ENCODE measurements at places on chromosomes 1 and 21.

- DNase-seq = no peak
These were observed 102.1 kb downstream of the RUNX1 start for GRCh38 chr21:34946916-34947534.

GRCh38 chr1:21308847-21309652 lies 18.8 kb upstream of the ECE1 start:
- DNase-seq = no peak

- no peak for DNase-seq
These were observed 8.1 kb upstream of the RNF187 start for GRCh38 chr1:228478912-228479711.

DNA sequence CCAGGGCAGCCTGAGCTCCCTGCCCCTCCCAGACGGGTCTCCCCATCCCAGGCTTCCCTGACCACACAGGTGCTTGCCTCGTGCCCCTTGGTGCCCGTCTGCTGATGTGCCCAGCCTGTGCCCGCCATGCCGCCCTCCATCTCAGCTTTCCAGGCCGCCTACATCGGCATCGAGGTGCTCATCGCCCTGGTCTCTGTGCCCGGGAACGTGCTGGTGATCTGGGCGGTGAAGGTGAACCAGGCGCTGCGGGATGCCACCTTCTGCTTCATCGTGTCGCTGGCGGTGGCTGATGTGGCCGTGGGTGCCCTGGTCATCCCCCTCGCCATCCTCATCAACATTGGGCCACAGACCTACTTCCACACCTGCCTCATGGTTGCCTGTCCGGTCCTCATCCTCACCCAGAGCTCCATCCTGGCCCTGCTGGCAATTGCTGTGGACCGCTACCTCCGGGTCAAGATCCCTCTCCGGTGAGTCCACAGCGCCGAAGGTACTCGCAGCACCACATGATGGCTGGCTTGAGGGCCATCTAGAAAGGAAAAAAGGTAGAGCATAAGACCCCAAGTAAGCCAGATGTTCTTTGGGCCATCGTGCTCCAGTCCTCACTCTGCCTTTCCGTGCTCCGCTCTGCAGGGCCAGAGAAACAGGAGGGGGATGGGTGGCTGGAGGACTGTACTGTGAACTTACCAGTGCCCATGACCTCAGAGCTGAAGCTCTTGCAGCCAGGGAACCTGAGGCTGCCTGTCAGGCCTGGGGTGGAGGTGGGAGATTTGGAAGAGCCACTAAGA lies 1.4 kb downstream of the ADORA1 start:
- DNase-seq = no peak

DNA sequence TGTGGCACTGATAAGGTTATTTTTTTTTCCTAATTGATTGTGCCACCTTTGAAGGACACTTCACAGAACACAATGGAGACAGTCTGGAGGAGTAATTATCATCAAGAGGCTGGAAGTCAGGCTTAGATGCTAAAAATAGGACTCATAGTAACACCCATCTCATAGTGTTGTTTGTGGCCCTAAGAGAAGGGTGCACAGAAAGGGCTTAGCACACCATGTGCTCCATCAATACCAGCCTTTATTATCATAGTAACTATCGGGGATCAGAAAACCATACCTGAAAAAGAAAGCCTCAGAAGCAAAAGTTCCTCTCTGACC lies 11.9 kb downstream of the NIPAL3 start:
- DNase-seq = no peak

GRCh38 chr1:100279954-100280682 lies 14.1 kb downstream of the RTCA start:
- no peak for DNase-seq

DNA sequence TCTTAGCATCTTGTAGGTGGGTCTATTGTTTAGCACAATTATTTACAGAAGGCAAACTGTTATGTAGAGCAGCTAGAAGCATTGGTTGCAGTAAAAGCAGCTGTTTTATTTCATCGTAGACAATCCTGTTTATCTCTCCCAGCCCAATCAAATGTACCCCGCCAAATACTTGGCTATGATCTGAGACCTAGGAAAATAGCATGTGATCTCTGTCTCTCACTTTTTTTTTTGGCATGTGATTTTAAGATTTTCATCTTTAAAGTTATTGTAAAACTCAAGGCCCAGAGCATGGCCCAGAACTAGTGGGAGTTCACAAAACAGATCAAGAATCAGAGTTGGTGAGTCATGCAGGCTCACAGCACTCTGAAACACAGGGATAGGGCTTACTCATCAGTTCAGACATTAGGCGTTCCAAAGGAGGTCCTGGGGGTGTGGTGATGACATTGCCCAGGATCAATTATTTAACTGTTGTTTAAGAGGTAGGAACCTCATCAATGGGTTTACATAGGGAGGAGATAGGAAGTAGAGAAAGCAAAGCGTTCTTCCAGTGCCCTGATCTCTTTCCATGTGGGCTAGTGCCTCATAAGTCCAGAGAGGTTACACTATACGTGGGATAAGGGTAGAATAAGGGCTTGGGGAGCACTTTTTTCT lies 40.2 kb downstream of the TBX19 start:
- no peak for DNase-seq

DNA sequence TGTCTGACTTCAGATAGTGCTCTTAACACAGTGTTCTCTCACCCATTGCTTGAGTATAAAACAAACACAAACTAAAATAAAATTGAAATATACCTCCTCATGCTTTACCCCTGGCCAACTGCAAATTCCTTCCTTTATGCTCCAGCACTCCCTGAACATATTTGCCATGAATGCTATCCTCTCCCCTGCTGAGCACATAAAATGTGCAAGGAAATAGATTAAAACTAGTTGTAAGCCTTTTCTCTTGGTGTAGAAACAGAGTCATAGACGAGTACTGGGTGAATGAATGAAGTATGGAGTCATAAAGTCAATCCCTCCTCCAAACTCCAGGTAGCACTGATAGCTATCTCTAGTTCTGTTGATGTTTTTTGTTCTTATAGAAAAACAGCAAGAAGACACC lies 2.6 kb downstream of the GPR161 start:
- no peak for DNase-seq
